ENCODE measurements at places on chromosomes 7 and 10.

- no peaks in the 10 kb centered on the region for H3K36me3 ChIP-seq
- no peaks in the 10 kb centered on the region for H3K4me1 ChIP-seq
- H3K27ac ChIP-seq: no peak overlapping the region
- H3K27me3 ChIP-seq: peaks cover 18% of the 10 kb centered on the region
- no peak for DNase-seq
- no peak overlapping the region for H3K4me3 ChIP-seq
Observed at GRCh38 chr10:123529146-123529760, 136.9 kb upstream of the GPR26 start.

DNA sequence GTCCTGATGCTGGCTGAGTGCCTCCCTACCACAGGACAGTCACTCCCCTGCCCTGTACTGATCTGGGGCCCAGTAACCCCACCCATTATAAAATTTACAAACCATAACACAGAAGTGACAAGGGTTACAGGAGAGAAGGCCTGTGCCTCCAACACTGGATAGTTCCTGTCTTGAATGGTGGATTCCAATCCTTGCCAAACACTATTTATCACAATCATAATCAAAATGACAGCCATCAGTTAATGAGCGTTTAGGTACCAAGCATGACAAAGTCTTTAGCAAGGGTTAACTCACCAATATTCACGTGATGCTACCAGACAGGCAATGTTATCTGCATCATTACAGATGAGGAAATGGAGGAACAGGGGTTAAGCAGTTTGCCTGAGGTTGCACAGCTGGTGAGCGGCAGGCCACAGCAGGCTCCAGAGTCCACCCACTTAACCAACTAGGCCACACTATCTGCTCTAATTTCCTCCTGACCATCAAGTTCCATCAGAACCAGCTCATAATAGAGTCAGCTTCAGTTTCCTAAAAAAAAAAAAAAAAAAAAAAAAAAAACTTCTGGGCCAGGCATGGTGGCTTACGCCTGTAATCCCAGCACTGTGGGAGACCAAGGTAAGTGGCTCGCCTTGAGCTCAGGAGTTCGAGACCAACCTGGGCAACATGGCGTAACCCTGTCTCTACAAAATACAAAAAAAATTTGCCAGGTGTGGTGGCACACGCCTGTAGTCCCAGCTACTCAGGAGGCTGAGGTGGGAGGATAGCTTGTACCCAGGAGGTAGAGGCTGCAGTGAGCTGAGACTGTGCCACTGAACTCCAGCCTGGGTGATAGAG lies 14.2 kb downstream of the PDLIM1 start:
- H3K4me3 ChIP-seq: no peak overlapping the region
- no peak for DNase-seq
- H3K27ac ChIP-seq: no peak overlapping the region
- H3K4me1 ChIP-seq: no peaks in the 10 kb centered on the region
- no peaks in the 10 kb centered on the region for H3K36me3 ChIP-seq

DNA sequence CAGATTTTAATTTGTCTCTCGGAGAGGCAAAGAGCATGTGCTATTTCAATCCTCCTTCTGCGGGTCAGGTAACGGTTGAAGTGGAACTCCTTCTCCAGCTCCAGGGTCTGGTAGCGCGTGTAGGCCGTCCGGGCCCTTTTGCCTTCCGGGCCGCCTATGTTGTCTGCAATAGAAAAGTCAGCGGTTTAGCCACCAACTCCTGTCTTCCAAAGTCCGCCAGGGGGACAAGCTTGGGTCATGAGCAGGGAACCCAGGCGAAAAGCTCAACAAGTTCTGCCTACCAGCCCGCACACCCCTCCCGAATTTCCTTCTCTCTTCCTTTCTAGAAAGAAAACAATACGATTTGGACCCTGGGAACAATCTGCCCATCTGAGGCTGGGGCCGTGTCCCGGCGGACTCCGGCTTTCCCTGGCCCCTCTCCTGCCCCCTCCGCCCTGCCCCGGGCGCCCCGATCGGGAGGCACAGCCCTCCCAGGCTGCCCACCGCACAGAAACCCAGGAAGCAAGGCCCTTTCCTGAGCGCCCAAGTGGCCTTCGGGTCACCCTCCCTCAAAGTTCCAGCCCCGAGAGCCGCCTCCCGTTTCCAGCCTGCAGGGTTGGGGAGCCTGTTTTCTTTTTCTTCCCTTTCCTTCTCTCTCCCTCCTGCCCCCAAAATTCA lies 1.4 kb downstream of the HOXA5 start:
- DNase-seq: no peak
- H3K27ac ChIP-seq: no peak overlapping the region
- H3K27me3 ChIP-seq: peaks cover 29% of the 10 kb centered on the region
- H3K36me3 ChIP-seq: no peaks in the 10 kb centered on the region
- no peaks in the 10 kb centered on the region for H3K4me1 ChIP-seq

- H3K27me3 ChIP-seq: peaks cover 6% of the 10 kb centered on the region
- DNase-seq: no peak
- peaks cover 1% of the 10 kb centered on the region for H3K4me1 ChIP-seq
- no peak overlapping the region for H3K4me3 ChIP-seq
Observed at GRCh38 chr10:118563373-118563890, 32.0 kb downstream of the PRLHR start.
